Stimulated activated CD4-positive, alpha-beta T cell treated with anti-CD3 and anti-CD28 coated beads, TNF-alpha, amount 100 ng/mL, for 4 hours (primary cell): ENCODE measurements at places on chromosomes 1 and 21.

GRCh38 chr1:185929776-185930175 lies 195.6 kb downstream of the HMCN1 start:
- DNase-seq, result no peak

- DNase-seq, result no peak
Observed at GRCh38 chr1:111489604-111490003, 13.8 kb downstream of the ADORA3 start.

- DNase-seq, result no peak
Observed at GRCh38 chr1:158272681-158273080, 17.0 kb upstream of the CD1C start.

GRCh38 chr1:177984136-177984525 lies 14.3 kb upstream of the SEC16B start:
- DNase-seq, result no peak

DNA sequence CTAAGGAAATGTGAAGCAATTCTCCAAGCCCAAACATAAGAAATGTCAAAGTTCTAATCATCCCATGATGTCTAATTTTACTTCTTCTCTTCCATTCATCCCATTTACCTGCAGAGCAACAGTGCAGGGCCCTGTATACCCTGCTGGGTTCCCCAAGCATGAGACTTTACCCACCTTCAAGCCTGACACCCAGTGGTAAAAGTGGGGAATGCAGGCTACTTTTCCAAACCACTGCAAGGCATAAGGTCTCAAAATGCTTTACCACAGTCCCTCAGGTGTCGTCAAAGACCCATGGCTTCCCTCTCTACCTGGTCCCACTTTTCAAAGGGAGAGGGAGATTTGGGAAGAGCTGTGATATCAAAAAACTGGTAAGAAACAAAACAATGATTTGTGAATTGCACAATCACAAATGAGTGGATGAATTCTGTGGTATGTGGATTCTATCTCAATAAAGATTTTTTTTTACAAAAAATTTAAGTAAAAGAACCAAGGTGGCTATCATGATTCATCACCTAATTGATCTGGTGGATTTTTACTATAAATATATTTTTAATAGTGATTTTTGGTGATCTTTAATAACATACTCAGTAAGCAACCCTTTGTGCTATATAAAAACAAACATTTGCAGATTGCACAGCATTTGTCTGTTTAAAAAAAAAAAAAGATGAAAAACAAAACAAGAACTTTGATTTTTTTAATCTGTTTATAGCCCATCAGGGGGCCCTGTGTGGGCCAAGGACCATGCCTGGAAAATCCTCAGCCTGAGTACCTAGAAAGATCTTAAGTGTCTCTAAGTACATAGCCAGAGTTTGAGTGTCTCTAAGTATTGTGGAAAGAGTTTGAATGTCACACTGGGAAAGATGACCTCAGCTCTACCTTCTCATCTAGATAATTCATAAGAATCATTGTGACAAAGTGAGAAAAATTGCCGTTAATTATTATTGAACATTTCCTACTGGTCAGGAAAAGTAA lies 73.1 kb upstream of the GJB5 start:
- DNase-seq, result no peak

DNA sequence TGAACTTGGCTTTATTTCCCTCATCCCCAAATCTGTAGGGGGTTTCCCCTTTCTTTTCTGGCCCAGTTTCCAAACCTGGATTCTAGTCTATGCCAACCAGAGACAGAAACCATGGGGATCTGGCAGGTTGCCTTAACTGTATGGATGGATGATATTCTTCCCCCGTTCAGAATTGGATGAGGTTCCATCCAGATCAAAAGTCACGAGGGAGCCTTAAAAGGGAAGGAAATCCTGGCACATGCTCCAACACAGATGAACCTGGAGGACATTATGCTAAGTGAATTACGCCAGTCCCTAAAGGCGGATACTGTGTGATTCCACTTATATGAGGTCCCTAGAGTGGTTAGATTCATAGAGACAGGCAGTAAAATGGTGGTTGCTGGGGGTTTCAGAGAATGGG lies 124.4 kb downstream of the HUNK start:
- DNase-seq, result no peak

- DNase-seq, result no peak
Observed at GRCh38 chr1:239125027-239125426, 261.3 kb upstream of the CHRM3 start.

GRCh38 chr1:184199438-184200085 lies 148.0 kb downstream of the TSEN15 start:
- DNase-seq, result no peak

DNA sequence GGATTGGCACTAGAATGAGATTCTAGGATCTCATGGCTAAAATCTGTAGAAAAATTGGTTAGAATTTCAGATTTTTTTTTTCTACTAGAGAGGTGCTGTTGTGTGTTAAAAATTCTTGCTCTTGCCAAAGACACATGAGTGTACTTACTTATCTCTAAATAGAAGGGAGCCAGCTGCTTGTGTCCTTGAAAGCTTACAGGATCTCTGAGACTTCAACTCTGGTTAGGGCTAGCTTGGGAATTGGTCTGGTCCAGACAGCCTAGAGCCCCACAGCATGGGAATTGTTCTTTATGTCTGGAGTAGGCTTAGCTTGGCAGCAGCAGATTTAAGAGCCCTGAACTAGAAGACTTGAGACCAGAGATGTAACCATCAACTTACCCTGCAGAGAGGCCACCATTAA lies 37.3 kb downstream of the MACO1 start:
- DNase-seq, result no peak

GRCh38 chr1:22727873-22728272 lies 17.2 kb downstream of the EPHB2 start:
- DNase-seq, result no peak

GRCh38 chr1:31368611-31369107 lies 4.2 kb downstream of the FABP3 start:
- no peak for DNase-seq

DNA sequence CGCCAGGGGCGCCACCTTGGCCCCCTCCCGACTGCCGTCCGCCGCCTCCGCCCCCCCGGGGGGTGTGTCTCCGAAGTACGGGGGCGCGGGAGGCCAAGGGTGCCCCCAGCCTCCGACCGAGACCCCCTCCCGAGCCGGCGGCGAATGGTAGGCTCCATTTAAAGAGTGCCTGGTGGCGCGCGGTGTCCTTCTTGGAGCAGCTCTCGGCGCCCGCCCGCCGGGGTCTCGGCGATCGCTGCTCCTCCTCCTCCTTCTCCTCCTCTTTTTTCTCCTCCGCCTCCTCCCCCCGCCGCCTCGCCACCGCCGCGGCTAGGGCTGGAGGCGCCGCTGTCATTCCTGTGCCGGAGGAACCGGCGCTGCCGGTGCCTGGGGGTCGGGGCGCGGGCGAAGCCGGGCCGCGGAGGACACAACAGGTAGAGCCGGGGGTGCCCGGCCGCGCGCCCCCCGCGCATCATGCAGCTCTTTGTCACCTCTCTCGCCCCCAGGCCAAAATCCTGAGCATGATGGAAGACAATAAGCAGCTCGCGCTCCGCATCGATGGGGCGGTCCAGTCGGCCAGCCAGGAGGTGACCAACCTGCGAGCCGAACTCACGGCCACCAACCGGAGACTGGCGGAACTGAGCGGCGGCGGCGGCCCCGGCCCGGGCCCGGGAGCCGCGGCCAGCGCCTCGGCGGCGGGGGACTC lies at the start of gene KAZN:
KAZN (plus strand) TSS at position 188 of the 685 bp plus-strand sequence.
- DNase-seq, result no peak
